Right kidney (tissue), 9 donors: ENCODE measurements at places on chromosomes 4 and X.

DNA sequence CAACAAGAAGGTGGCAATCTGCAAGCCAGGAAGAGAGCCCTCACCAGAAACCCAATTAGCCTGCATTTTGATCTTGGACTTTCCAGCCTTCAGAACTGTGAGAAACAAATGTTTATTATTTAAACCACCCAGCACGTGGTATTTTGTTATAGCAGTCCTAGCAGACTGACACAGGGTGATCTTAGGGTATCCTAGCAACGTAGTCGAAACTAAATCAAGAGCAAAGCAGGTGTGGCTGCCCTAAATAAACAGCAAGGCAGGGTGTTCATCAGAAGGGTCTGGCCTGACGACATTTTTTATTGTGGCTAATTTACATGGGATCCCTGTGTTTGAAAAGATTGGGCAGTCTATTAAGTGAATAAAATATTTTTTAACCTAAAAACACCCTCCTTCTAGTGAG is 198.8 kb downstream of the VEGFC start:
- no peak for DNase-seq

- DNase-seq = no peak
These were observed 559.6 kb downstream of the SPRY1 start for GRCh38 chr4:123956204-123956603.

GRCh38 chrX:93637591-93637990 is 35.8 kb downstream of the NAP1L3 start:
- DNase-seq = no peak

DNA sequence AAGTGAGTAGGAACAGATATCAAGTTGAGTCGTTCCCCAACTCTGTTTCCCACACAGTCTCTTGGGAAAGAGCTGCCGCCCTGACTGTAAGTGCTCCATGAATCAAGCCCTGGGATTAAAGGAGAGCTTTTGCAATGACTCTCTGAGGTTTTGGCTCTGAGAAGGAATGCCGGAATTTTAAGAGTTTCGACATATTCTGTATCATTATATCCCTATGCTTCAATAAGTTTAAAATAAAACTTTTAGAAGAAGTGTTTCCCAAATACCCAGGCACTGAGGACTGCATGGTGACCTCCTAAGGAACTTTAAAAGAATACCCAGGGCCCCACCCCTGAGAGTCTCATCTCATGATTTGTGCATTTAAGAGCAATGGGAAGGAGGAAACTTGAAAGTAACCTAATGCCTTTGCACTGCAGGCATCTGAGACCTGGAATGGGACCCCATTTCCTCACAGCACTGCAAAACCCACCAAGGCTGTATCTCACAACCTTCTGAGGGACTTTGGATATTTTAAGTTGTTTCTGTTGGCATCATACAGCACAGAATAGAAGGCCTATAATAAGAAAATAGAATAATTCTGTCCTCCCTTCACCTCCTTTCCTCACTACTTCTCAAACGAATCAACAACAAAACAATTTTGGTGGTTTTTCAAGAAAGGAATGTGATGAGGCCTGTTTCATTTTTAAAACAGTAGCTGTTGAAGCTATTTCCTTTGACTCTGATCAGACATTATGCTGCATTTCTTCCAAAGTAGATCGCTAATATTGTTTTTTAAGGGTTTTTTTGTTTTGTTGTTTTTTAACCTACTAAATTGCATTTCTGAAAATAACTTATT is 121.2 kb downstream of the GASK1B start:
- DNase-seq = no peak

- DNase-seq = no peak
These were observed 1.9 kb downstream of the MAGEB1 start for GRCh38 chrX:30248854-30249253.

DNA sequence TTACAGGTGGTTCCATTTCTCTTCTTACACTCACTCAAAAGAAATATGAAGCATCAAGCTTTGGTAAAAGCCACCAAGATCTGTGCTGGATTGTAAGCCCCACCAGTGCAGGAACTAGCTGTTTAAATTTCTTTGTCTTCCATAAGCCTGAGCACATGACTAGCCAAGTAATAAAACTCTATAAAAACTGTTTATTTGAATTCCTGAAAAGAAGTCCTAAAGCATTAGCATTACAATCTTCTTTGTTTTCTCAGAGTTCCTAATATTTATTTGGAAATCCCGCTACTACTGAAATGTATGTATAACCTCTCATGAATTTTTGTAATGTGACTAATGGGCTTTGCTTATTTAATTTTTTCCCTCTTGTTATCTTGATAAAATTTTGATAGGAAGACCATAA is 65.9 kb downstream of the IQCM start:
- DNase-seq = no peak

DNA sequence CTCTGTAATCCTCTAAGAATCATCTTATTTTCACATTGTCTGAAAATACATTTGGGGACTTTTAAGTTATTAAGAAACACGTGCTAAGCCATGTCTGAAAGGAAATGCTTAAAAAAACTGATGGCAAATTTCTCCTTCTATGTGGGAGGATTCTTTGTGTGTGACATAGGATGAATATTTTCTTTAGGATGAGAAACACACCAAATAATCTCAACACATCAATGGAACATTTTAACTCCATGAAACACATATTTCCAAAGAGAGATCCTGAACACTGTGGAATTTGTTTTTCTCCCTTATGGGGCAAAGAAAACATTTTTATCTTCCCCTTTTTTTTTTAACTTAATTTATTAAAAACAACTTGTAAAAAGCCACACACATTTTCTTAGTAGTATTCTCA is 153.8 kb upstream of the ANKRD50 start:
- no peak for DNase-seq

GRCh38 chr4:84031401-84031800 is 467.7 kb downstream of the NKX6-1 start:
- DNase-seq = no peak

DNA sequence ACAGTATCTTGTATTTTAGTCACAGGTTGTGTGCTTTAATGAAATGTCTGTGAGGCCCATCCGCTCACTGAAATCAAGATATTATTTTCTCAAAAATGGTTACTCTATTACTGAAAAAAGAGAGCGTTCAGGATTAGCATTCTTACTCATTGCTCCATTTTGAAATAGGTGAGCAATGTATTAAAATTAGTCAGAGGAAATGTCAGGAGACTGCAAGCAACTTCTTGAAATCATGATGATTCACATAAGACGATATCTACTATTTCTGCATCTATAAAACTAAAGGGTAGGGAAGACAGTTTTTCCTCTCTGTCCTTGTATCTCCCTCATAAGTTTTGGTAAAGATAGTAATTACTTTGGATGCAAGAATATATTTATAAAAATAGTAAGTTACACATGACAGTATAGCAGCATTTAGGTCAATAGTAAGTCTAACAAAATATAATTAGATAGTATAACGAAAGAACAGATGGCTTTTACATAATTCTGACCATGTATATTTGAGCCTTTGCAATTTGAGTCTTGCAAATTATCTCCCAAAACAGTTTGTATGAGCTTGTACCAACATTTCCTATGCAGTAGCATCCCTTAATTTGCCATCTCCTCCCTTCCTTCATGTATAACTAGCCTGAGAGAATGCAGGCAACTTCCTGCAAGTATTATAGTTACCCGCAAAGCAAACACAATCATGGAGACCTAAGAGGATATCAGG is 937.8 kb downstream of the PCDH7 start:
- no peak for DNase-seq

DNA sequence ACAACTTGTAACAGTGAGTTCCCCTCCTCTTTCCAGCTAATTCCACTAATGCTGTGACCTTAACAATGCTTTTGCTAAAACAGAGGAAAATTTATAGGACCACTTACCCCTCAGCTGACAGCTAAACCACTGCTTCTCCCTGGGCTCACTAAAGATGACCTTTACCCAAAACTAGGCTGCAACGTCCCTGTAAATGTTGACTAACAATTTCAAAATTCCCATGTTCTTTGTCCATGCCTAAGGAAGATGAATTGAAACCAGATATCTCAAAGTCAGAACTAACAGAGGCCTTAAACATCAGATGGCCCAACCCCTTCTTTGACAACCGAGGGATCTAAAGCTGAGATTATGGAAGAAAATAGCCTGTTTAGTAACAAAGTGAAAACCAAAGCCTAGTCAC is 32.5 kb downstream of the AFAP1 start:
- no peak for DNase-seq

DNA sequence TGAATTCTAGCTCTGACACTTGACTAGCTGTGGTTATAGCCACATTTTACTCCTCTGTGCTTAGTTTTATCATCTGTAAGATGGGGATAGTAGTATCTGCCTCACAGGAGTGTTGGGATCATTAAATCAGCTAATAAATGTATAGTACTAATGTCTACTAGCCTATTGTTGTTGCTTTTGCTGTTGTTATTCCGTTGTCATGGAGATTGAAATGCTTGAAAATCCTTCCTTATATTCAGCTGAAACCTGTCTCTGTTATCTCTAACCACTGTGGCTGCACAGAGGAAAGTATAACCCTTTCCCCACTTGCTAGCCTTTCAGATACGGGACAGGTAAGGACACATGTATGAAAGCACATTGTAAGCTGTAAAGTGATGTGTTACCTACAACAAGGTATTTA is 33.9 kb downstream of the CLCN5 start:
- no peak for DNase-seq

DNA sequence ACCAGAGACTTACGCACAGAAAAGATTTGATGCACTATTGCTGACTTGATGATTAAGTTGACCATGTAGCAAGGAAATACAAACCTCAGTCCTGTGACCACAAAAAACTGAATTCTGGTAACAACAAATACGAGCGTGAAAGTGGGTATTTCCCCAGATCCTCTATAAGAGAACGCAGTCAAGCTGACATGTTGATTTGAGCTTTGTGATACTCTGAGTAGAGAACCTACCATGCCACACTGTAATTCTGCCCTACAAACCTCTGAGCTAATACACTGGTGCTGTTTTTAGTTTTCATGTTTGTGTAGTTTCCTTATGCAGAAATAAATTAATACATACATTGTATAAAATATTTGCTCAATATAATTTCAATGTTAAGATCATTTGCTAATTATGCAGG is 565.6 kb upstream of the EPHA5 start:
- DNase-seq = no peak

- DNase-seq = no peak
These were observed 16.9 kb upstream of the PDLIM3 start for GRCh38 chr4:185552254-185552653.

- DNase-seq = no peak
These were observed 222.1 kb downstream of the PCDH18 start for GRCh38 chr4:137310166-137310565.

GRCh38 chr4:54400188-54400587 is 171.1 kb downstream of the PDGFRA start:
- no peak for DNase-seq

GRCh38 chr4:7336067-7336569 is 98.6 kb downstream of the PSAPL1 start:
- DNase-seq = no peak

DNA sequence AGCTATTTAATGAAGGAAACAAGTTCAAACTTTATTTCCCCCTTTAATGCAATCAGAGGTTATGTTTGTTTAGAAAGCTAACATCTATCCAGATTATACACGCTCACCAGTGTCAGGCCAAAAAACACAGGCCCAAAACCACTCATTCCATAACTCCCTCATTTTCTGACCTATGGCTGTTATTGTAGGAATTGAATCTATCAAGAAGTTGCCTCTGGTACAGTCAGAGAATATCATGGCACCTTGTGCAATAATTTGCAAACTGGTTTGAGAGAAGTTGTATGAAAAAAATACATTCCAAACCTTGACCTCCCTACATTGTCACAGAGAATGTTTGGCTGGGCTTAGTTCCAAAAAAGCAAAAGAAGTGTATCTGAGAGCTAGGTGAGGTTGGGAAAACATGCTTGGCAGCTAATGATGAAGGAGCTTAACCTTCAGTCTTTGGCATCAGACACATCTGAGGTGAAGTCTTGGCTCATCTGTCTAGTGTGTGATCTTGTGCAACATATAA is 591.0 kb downstream of the ANKRD50 start:
- no peak for DNase-seq

DNA sequence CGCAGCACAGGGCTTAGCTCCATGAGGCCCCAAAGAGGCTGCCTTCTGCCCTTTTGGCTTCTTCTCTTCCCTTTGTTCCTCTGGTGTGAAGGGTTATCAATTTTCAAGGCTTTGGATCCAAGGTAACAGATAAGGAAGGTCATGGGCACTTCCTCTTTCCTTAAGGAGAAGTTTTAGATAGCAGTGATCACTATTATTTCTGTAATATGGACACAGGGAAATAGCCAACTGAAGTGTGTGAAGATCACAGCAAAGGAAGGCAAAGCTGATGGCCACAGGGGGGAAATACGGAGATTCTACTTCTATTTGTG is 366.8 kb downstream of the UNC5C start:
- DNase-seq = no peak

DNA sequence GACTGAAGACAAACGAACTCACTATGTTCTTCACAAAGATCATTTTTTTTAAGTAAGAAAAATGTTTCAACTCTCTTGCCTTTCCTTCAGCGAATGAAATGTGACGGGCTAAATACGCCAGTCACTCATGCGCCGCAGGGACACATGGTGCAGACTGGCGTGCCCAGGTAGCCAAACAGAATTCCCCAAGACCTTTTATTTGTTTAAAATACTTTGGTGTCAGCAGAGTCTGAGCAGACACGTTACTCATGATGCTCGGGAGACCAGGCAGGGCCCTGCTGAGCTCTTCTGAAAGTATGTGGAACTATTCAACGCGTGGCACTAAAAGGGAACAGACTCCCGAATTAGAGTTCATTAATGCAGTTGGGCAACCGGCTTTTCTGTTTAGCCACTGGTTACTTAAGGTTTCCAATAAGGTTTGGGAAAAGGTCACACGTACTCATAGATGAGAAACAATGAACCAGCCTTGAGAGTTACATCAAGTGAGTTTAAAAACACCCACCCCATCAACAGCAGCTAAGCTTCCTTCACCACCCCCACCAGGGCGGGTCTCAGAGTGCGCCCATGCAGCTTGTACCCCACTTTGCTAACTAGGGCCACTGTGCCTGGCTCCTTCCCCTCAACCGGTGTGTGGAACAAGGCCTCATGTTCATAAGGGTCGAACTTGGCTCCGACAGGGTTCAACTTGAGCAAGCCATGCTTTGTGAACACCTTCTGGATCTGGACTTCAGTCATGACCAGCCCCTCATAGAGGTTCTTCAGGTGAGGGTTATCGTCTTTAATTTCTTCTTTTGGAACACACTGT is 7.3 kb downstream of the GRPEL1 start:
- DNase-seq = no peak

DNA sequence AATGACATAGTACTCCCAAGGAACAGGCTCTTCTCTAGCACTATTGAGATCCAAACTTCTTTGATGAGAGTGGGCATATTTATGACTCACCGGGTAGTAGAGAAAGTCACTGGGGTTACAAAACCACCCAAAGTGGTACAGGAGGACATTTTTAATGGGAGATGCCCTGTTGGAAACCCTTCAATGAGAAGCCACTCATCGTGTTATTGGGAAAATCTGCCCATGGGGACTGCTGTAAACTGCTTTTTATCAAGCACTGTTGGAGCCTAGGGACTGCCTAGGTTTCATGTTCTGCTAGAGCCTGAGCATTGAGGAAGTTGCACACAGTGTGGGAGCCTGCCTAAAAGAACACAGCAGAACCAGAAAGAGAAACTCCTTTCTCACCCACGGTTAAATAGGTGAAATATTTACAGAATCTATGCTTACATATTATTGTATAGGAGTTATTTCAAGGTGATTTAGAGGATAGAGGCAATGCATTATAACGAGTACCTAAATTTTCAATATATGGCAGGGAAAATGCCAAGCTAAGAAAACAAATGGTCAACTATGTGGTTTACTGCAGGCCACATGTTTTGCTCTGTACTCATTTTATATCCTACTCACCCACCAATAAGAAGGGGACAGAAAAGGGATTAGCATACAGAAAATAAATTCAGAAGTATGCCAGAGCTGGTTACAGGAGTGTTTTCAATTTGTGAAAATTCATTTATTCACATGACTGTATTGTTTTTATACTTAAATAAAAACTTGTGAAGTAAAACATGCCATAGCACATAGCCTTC is 559.1 kb downstream of the FSTL5 start:
- no peak for DNase-seq
